Activated CD4-positive, alpha-beta T cell treated with anti-CD3 and anti-CD28 coated beads for 36 hours (primary cell): ENCODE measurements at places on chromosomes 3 and 15. TPM values are rescaled to one million over a fixed set of nuclear protein-coding genes. Genes with fewer than 3 reads are reported as not detected.

MOBP gene
- not detected for total RNA-seq

GRCh38 chr3:14691239-14691638 lies 16.3 kb downstream of the C3orf20 start:
- DNase-seq, result no peak

GRCh38 chr3:38264353-38264771 lies 1.2 kb upstream of the SLC22A13 start:
- no peak for DNase-seq

DNA sequence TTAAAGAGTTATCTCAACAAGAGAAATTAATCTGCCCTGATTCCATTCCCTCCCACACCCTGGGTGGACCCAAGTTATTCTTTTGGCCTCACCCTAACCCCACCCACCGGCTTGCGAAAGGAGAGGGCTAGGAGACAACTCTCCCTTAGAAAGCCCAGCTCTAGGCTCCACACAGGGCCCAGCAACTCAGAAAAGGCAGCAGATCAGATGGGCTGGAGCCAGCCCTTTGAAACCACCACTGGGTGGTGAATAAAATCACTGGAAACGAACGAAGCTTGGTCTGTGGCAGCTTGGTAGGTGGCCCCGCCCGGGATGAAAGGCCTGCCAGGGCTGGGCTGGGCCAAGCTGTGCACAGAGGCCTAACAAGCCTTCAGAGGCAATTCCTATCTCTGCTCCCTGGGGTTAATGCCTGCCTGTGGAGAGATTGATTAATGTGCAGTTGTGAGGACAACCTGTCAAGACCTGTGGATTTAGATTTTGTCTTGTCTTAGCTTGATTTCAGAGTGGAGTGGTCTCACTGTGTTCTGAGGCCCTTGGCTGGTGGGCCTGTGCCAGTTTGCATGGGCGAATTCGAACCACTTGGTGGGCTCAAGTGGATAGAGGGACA lies 38.8 kb downstream of the BHLHE40 start:
- no peak for DNase-seq
